Activated CD4-positive, alpha-beta T cell treated with anti-CD3 and anti-CD28 coated beads, Interleukin-2, amount 10 ng/mL, durations not matched to agents 24 days and 14 days (primary cell): ENCODE measurements at places on chromosomes 5 and 9.

DNA sequence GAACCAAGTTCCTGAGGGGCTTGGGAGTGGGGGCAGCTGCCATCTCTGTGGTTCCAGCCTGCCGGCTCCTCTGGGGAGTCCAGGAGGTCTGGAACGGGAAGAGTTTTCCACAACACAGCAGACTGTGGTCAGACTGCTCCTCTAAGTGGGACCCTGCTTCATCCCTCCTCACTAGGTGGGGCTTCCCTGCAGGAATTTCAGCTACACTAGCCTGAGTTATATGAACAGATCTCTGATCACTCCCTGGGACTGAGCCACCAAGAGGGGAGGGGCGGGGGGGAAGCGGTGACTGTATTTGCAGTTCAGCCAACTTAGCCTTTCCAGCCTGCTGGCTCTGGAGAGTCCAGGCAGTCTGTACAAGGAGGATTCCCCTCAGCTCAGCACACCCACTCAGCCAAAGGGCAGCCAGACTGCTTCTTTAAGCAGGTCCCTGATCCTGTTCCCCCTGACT lies 19.4 kb downstream of the DTWD2 start:
- DNase-seq: no peak

GRCh38 chr5:113115061-113115460 lies 138.5 kb downstream of the DCP2 start:
- no peak for DNase-seq

DNA sequence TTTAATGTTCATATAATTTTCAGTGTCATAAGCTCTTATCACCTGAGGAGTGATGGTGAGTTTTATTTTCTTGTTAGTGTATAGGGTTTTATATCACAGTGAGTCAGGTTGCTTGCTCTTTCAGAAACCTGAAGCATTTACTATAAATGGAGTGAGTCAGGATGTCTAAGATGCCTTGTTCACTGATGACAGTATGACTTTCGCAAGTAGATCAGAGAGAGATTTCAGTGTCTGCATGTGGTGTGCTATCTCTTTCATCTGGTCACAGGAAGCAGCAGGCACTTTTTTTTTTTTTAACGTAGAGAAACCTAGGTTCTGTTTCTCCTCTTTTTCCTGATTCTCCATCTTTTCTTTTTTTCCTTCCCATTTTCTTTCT lies 237.1 kb downstream of the DMRTA1 start:
- DNase-seq: no peak

DNA sequence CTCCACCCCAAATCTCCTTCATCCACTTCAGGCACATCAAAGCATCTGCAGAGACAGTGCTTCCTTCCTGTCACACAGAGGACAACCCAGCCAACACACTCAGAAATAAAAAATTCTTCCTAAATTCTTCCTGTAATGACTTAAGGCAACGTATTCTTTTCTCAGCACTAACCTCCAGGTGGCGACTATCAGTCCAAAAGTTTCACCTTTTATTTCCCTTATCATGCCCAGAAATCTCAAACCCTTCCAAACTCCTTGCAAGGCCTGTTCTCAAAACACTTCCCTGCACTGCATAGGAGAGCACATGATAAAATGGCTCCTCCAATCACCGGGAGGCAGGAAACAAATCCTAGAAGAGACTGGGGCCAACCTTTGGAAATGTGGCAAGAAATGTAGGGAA lies 35.1 kb downstream of the SLIT3 start:
- no peak for DNase-seq

DNA sequence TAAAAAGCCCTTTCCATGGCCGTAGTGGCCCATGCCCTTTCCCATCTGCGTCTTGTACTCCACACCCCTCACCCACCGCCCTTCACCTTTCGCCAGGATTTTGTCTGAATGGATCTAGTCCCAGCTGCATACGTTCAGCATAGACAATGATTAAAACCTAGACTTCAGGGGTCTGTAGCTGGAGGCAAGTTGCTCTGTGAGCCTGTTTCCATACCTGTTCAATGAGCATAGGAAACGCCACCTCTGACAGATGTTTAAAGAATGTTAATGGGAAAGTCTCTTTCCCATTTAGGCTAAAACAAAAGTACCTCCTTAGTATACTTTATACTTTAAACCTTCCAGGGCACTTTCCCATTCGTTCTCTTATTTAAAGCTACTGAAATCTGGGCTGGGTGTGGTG lies 105.7 kb downstream of the SPRY4 start:
- no peak for DNase-seq

DNA sequence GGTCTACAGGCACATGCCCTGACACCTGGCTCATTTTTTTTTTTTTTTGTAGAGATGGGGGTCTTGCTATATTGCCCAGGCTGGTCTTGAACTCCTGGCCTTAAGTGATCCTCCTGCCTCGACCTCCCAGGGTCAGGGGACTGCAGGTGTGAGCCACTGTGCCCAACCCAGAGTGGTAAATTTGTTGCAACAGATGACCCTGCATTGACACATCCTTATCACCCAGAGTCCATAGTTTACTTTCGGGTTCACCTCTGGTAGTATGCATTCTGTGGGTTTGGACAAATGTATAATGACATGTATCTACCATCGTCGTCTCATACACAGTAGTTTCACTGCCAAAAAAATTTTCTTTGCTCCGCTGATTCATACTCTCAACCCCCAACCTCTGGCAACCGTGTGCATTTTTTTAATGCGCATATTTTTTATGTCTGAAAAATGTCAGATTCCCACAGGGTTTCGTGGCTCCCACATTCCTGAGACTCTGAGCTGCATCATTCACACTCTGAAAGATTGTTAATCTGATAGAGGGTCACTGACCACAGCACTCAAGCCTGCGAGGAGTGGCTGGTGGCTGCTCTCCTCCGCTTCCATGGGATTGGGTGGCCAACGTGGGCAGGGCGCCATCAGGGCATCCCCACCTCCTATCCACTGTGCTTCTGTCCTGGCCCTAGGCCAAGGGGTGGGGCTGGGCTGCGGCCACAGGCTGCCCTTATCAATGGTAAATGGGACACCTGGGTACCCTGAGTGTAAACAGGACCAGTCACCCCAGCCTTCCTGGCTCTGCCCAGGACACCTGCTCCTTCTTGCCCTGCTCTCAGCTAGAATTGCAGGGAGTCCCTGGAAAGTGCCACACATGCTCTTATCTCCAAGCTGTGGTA lies 9.6 kb downstream of the NDST1 start:
- DNase-seq: no peak

GRCh38 chr9:137066096-137066861 lies 4.1 kb downstream of the SAPCD2 start:
- DNase-seq: no peak

DNA sequence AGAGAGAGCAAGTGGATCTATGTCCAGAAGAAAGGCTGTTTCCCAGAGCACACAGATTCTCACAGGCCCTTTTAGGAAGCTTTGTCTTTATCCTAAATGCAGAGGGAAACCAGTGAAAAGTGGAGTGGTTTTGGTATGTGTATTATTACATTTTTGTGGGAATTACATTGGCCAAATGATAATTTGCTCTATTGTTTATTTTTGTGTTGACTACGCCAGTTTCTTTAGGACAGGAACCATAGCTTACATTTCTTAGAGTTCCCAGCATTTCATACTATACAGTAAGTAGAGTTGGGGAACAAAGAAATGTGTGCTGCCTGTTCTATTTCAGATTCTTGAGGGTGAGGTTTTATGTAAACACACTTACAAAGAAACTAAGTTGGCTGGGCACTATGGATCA lies 29.4 kb upstream of the SPATA31D4 start:
- DNase-seq: no peak

- peak; percentile 51 for DNase-seq
Measured at GRCh38 chr5:122078116-122079110, at the start of gene LOX. Gene LOX (minus strand): TSS chr5:122078259. CDS start chr5:122077985, 274 bp downstream.

DNA sequence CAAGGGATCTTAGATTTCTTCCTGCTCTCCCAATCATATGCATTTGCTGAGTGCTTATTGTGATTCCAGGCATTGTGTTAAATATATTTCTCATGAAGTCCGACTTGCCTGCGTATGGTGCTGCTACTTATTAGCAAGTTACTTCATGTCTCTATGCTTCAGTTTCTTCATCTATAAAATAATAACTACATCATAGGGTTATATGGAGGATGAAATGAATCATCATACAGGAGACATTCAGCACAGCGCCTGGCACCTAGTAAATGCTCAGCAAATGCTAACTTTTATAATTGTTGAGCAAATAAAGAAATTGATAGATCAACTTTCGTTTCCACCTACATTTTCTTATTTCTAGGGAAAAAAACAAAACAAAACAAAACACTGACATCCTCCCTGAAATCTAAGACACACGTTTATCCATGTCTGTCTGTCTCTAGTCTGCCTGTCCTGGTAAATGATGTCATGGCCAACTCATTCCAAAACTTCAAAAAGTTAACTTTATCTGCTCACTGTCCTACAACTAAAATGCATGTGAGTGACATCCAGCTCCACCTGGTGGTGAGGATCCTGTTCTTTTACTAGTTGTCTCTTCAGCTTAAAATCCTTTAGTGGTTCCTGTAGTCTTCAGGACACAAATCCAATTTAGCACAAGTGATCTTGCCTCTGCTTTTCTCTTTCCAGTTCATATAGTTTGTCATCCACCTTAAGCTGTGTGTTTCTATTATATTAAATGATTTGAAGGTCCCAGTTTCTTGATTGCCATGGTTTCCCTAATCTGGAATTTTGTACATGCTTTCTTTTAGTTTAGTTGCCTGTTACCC lies 27.7 kb downstream of the PPP3R2 start:
- DNase-seq: peak; percentile 73
